ENCODE measurements at places on chromosomes 1 and 21.

GRCh38 chr1:202210385-202210784 is 16.8 kb downstream of the LGR6 start:
- no peak for DNase-seq

GRCh38 chr1:30700528-30701257 is 22.7 kb downstream of the MATN1 start:
- DNase-seq: no peak

- DNase-seq: no peak
These were observed 100.5 kb downstream of the TEX35 start for GRCh38 chr1:178613271-178613945.

DNA sequence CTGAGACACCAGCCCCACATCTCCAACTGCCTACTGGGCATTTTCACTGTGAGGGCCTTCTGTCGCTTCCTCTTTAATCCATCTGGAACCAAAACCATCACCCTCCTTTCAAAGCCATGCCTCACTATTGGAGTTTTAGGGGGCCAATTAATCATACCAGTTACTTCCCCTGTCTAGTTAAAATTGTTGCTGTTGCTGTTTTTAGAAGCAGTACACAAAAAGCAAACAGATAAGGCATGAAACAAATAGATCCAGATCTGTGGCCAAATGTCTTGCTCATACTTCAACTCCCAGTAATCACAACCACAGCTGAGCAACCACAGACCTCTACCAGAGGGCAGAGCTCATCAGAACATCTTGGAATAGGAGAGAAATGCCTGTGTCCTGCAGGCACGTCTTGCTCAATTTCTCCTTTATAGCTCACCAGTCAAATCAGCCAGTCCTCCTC is 133.8 kb upstream of the C1orf105 start:
- DNase-seq: no peak

GRCh38 chr1:78177708-78178270 is 132.0 kb downstream of the GIPC2 start:
- no peak for DNase-seq

DNA sequence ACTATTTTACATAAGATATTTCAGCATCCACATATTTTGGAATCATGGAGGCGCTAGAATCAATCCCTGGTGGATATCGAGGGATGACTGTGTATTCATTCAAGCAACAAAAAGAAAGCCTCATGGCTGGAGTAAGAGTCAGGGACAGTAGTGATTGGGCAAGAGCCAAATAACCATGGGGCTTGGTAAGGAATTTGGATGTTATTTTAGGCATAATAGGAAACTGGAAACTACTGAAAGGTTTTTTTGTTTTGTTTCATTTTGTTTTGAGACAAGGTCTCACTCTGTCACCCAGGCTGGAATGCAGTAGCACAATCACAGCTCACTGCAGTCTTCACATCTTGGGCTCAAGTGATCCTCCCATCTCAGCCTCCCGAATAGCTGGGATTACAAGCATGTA is 33.8 kb upstream of the EYA3 start:
- no peak for DNase-seq

DNA sequence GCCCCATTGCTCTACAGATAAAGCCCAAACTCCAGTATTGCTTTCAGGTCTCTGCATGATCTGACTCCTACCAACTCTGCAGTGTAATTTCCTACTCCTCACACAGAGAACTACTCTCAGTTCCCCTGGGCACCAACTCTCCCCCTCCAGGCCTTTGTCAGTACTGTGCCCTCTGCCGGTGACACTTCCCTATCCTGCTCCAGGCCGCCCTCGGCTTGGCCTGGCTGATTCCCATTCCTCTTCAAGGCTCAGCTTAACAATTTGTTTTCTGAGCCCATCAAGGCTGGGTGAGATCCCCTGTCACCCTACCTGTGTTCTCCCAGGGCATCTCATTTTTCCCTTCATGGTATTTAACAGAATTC is 2.6 kb downstream of the SLAMF8 start:
- no peak for DNase-seq

DNA sequence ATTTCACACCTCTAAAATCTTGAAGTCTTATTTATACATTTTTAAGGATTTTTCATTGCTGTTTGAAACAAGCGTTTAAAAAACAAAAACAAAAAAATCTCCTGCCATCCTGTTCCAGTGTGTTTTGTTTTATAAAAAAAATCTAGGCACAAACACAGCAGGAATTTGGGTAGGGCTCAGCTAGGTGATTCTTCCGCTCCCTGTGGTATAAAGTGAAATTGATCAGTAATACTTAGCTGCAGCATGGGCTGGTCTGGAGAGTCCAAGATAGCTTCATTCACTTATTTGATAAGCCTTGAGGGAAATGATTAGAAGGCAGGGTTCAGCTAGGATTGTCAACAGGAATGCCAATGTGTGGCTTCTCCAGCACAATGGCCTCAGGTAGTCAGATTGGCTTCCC is 25.7 kb downstream of the ATF3 start:
- no peak for DNase-seq

GRCh38 chr1:232561381-232561780 is 68.6 kb downstream of the SIPA1L2 start:
- DNase-seq: no peak

DNA sequence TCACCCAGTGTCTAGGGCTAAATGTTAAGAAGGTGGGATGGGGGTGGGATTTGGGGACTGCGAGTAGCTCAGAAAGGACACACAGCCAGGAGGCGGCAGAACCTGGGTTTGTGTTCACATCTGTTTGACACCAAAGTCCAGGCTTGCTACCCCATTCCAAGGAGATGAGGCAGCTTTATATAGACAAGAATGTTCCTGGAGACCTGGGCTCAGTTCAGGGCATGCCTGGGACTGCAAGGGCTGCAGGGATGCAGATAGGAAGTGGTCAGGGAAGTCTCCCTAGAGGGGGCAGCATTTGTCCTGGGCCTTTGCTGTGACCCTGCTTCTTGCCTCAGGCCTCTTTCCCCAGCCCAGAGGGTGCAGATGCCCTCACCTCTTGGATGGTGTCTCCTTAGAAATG is 16.3 kb downstream of the PADI3 start:
- no peak for DNase-seq

DNA sequence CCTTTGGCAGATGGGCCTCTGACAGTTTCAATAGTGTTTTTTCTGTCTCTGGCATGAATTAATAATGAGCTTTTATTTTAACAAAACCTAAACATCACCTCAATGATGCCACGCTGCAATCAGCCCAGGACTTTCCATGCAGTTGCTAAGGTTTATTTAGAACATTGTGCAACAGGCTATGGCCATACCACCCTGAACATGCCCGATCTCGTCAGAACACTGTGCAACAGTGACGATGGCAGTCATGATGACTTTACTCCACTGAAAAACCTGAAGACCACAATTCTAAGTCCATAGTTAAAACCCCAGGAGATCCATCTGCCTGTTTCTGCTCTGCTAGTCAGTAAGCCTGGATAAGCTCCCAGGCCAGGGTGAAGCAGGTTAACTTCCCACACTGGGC is 310.0 kb downstream of the PBX1 start:
- DNase-seq: no peak

DNA sequence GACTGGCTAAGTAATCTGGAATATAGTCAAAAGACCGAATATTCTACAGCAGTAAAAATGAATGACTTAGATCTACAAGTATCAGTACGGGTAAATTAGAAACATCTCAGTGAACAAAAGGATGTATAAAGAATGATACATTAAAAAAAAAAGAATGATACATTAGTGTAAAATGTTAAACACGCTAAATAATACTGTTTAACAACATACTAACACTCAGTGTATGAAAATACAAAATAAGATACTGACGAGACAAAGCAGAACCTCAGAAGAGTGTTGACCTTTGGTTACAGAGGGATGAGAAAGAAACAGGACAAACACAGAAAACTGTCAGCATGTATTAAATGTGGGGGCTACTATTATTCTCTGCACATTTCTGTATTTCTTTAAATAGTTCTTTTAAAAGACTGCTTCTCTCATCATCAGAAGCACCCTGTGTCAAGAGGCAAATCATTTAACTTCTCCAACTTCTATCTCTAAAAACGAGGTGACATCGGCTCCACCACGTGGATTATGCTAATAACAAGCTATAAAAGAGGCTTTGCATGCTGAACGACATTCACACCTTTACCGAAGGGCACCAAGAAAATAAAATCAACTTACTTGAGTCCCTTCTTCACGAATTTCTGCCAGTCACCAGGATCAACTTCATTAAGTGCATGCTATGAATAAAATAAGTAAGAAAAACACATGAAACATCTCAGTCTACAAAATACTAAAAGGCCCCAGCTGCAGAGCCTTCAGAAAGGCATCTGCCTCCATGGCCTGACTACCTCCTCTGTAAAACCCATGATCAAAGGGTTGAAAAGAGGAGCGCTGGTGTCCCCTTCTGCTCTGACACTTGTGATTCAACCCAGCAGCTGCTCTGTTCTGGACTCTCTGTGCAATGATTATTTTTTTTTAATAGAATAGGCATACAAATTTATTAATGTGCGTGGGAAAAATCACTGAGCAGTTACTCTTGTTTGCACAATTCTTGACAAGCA is 42.5 kb downstream of the MRAP start:
- no peak for DNase-seq

- DNase-seq: no peak
These were observed 2.1 kb downstream of the CLCA1 start for GRCh38 chr1:86470859-86471258.

- DNase-seq: no peak
These were observed 123.7 kb downstream of the SMYD2 start for GRCh38 chr1:214404571-214405213.

- DNase-seq: no peak
These were observed 12.9 kb downstream of the COPA start for GRCh38 chr1:160330119-160330518.

GRCh38 chr1:79044974-79045650 is 38.6 kb upstream of the ADGRL4 start:
- DNase-seq: no peak
